ENCODE measurements at places on chromosomes 16 and 17.
A peak's percentile ranks its signal among the peaks of the same experiment; 100 is the strongest.

- DNase-seq: no peak
These were observed 86.4 kb upstream of the LGALS9 start for GRCh38 chr17:27544350-27545131.

DNA sequence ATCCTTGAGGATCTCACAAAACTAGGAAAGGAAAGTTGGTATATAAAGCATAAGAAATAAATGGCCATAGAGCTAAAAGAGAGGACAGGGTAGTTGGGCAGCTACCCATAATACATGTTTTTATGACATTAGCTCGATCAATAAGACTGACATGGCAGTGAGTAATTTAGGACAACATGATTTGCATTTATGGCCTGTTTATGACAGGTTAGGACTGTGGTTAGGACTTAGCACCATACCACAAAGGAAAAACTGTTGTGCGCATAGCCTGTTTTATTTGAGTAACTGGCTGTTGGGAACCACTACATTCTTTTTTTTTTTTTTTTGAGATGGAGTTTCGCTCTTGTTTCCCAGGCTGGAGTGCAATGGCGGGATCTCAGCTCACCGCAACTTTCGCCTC, 18.0 kb upstream of the TRIM37 start:
- DNase-seq: no peak

GRCh38 chr17:19002805-19003542, 1.6 kb downstream of the FAM83G start:
- DNase-seq: no peak

GRCh38 chr16:67415872-67416793, at the start of gene ZDHHC1:
ZDHHC1 (minus strand) TSS chr16:67416477; CDS start chr16:67407775, 8,702 bp downstream.
- DNase-seq: peak; percentile 96

GRCh38 chr16:4098501-4098900, 17.7 kb downstream of the ADCY9 start:
- no peak for DNase-seq

DNA sequence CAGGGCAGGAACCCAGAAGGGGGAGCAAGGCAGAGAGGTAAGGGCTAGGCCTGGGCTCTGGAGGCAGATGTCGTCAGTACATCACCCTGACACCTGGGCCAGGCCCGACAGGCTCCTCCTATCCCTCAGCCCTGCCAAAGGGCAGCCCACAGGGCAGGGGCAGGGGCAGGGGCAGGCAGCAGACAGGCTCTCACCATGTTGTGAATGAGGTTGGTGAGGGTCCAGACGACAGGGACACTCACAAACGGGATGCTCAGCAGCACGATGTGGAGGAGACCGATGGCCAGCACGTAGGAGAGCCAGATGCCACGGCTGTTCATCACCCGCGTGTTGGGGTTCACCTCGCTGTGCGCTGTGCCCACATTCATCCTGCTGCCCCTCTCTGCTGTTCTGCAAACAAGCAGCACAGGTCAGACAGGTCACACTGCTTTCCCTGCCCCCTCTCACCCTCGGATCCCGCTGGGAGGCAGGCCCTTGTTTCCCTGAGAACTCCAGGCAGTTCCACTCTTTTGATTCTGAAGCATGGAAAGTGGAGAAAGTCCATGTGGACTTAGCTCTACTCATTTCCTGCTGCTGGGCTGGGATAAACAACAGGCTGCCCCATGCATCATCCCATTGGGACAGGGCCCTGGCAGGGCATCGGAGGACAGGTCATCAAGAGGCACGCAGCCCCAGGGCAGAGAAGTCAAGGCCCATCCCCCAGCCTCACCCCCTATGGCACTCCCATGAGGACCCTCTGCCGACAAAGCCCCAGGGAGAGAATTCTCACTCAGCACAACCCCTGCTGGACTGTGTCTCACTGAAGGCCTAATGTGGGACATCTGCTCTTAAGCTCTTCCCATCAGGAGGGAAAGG, 3.3 kb downstream of the ORMDL3 start:
- no peak for DNase-seq

- DNase-seq: no peak
These were observed 143.5 kb upstream of the HLF start for GRCh38 chr17:55121268-55121667.

GRCh38 chr16:65121870-65122723, at the start of gene CDH11:
CDH11 (minus strand) TSS chr16:65122063; CDS start chr16:65004869, 117,194 bp downstream.
- peak; percentile 82 for DNase-seq

DNA sequence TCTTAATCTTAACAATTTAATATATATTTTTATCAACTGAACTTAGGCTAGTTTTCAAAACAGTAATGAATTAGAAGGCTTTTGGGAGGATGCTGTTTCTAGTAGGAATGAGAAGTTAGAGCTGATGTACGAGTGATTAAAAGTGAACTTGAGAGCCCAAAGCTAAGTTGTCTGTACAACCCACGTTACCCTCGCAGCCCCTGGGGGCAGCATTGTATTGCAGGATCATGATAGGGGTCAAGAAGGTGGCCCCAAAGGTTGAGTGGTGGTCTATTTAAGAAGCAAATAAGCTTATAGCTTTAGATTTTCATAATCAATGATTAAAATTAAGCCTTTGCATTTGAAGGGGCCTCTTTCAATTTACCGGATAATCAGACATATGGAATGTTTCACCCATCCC, 33.7 kb upstream of the ALDH3A2 start:
- DNase-seq: no peak

- DNase-seq: no peak
These were observed 43.7 kb downstream of the PKD1L3 start for GRCh38 chr16:71956486-71956885.
